ENCODE measurements at places on chromosomes 5 and 9.

- DNase-seq, result no peak
These were observed 92.3 kb downstream of the STRBP start for GRCh38 chr9:123175854-123176629.

- no peak for DNase-seq
These were observed 66.8 kb upstream of the CXCL14 start for GRCh38 chr5:135645336-135646180.

DNA sequence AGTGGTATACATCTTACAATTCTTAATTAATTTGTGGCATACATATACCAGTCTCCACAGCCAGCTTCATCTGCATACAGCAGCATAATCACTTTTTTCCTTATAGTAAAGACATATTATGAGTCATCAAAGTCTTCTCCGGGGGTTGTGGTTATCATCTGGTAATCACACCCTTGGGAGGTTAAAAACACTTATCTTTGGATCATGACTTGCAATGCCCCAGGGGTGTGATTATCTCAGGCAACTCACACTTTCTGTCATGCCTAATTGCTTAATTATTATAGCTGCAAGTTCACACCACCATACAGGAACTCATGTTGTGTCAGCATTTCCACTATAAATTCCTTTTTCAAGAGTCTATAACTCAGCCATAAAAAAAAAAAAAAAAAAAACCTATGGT, 218.4 kb downstream of the ANXA1 start:
- DNase-seq, result no peak

- no peak for DNase-seq
These were observed 14.0 kb upstream of the PWWP2A start for GRCh38 chr5:160133071-160133917.

DNA sequence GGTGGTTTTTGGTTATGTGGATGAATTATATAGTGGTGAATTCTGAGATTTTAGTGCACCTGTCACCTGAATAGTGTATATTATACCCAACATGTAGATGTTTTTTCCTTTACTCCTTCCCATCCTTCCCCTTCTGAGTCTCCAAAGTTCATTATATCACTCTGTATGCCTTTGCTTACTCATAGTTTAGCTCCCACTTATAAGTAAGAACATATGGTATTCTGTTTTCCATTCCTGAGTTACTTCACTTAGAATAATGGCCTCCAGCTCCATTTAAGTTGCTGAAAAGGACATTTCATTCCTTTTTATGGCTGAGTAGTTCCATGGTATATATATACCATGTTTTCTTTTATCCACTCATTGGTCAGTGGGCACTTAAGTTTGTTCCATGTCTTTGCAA, 161.6 kb upstream of the CD180 start:
- DNase-seq, result no peak

DNA sequence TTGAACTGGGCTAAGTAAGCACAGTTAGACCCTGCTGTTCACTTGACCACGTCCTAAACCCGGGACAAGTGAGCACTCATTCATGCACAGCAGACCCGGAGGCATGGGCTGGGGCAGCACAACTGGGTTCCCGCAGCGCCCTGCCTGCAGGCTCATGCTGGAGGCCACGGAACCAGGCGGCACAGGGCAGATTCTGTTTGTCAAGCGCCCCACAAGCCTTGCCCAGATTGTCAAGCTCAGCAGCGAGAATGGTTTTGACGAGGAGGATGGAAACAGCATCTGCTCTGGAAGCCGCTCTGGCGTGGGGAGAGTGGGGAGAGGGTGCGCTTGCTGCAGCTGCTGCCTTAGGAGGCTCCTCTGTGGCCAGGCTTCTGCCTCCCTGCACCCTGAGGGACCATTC, 32.7 kb downstream of the PRRT1B start:
- no peak for DNase-seq

- DNase-seq, result no peak
These were observed 31.2 kb downstream of the FGF18 start for GRCh38 chr5:171450423-171451331.

GRCh38 chr5:137845472-137845871, 22.2 kb upstream of the MYOT start:
- DNase-seq, result no peak

DNA sequence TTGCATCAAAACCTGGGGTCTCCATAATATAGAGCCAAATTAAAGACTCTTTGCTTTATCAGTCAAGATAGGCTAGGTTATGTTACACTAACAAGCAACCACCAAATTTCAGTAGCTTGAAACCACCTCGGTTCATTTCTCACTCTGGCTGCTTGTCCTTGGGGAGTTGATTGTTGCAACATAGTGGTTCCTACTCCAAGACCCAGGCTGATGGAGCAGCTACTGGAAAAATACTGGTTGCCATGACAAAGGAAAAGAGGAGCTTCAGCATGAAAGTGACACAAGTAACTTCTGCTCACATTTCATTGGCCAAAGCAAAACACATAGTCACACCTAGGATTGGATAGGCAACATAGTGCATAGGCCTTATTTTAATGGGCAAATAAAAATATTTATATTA, 18.5 kb upstream of the RCL1 start:
- DNase-seq, result no peak

DNA sequence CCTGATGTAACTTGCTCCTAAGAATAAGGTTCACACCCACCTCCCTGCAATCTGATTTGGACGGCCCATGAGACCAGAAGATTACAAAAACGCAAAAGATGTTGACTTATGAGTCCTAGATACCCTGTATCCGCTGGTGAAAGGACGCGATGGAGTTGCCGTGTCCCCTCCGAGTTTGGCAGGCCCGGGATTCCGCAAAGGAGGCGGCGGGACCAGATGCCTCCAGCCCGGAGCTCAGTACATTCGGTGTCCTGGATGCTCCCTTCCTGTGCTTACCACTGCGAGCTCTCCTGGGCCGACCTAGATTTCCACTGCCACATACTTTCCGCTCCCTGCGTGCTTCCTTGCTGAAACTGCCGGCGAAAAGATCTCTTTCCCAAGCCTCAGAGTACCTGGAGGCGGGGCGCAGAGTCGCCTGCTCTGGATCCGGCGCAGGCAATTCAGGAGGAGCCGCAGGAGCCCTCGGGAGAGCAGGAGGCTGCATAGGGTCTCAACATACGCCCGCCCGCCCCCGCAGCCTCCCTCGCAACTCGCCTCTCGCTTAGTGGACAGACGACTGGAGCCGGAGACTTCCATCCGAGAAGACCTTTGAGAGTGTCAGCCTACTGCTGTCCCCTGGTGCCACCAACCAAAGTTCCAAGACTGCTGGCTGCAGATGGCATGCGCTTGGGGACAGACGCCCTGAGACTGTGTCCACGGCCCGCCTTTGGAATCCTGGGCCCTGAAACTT, 39.8 kb downstream of the ANXA2R start:
- DNase-seq, result no peak

DNA sequence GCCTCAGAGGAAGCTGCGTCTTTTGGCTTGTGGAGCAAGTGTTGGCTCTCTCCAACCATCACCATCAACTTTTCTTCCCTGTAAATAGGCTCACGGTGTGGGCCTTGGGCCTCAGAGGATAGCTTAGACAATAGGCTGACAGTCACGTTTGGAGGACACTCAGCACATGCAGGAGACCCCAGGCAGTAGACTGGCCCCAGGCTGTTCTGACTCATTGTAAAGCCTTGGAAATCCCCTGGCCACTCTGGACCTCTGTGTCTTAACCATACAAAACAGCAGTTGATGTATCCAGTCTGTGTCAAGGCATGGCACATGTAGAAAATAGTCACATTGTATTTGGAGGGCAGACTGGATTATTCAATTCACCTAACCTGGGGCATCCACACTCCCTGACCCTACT, 18.6 kb downstream of the CD74 start:
- no peak for DNase-seq

DNA sequence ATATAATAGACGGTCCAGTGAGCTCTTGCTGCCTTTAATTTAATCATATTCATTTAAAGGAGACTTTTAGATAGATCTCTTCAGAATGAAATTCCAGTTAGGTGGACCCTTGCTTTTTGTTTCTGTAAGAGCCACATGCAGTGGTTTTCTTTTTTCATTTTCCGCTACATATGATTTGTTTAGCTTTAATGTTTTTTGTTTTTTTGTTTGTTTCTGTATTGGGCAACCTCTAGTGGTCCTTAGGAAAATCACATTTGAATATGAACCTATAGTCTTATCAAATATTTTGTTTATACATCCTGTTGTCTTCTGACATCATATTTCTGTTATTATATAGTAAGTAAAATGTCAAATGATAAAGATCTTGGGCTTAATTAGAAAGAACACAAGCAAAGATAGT, 150.8 kb downstream of the HACD4 start:
- no peak for DNase-seq

Data from stimulated activated CD4-positive, alpha-beta T cell treated with anti-CD3 and anti-CD28 coated beads, Interleukin-1b, Interleukin-23, amount 100 ng/mL, for 1 hour (primary cell).